ENCODE measurements at places on chromosomes 11 and 22.

GRCh38 chr11:59759900-59760299 lies 4.7 kb downstream of the STX3 start:
- DNase-seq: no peak

DNA sequence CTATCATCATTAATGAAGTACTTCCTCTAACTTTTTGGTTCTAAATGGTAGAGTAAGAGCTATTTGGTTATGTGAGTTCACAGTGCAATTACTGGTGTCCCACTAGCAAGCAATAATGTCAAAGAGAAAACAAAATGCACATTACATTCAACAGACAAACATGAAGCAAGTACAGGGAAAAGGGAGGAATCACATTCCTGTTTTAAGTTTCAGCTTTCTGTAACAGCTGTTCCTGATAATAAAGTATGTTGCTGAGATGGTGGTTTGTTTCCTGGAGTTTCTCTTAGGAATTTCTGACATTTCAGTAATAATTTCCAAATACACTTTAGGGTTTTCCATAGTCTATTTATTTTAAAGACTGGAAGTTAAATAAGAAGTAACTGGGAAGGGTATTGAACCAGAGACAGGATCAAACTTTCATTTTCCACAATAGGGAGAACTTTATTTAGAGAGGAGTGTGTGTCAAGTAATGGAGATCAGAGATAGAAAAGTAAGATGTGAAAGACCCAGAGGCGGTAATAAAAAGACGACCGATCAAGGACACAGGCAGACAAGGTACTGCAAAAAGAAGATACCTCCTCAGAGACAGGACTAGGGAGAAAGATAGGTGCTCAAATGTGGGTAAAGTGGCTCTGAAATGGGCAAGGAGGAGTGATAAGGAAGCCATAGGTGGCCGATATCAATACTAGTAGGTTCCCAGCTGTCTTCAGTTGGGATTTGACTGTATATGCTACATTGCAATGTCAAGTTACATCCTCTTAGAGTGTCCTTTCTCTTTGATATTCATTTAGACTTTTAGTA lies 20.8 kb upstream of the CLNS1A start:
- peak; percentile 70 for DNase-seq

GRCh38 chr11:15779518-15779917 lies 576.8 kb downstream of the SOX6 start:
- peak; percentile 60 for DNase-seq

DNA sequence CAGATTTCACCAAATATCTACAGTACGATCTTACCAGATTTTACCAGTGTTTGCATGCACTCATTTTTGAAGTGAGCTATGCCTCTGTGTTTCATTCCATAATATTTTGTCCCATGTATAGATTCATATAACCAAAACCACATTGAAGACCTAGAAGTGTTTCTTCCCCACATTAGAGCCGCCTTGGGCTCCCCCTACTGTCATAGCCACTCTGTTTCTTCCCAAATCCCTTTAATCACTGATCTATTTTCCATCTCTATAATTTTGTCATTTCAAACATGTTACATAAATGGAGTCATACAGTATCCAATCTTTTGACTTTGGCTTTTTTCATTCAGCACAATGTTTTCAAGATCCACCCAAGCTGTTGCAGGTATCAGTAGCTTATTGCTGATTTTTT lies 12.7 kb downstream of the MRGPRX3 start:
- no peak for DNase-seq

DNA sequence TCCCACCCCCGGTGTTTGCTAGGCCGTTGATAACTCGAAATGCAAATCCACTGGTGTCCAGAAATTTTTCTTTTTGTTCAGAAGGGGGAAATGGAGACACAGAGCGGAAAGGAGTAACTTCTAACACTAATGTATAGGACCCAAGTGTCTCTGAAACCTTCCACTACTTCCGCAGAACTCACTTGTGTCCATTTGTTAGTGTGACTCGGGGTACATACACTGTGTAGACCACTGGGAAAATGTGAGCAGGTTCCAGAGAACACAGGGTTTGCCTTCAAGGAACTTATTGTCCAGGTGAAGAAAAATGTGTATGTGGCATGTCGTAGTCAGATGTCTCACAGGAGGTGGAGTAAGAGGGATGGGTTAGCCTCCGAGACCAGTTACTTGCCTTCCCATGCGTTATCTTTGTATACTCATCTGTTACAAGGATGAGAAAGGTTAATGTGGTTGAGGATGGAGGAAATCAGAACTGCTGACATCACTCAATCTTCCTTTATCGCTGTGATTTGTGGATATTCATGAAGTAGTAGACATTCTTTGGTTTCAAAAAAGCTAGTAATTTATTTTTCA lies 857 bp downstream of the ARCN1 start:
- peak; percentile 72 for DNase-seq

DNA sequence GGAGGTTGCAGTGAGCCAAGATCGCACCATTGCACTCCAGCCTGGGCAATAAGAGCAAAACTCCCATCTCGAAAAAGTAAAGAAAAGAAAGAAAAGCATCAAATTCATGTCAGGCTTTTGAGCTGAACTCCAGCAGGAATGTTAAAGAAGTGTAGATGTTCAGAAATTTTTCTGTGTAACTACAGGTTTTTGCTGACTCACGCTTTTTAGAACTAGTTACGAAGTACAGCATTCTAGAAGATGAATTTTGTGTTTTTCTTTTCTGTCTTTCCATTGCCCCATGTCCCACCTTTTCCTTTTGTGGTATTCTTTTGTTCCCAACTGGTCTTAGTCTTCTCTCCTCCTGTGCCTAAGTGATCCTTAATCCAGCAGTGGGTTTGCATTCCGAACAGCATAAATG lies 56.0 kb upstream of the HORMAD2 start:
- no peak for DNase-seq

DNA sequence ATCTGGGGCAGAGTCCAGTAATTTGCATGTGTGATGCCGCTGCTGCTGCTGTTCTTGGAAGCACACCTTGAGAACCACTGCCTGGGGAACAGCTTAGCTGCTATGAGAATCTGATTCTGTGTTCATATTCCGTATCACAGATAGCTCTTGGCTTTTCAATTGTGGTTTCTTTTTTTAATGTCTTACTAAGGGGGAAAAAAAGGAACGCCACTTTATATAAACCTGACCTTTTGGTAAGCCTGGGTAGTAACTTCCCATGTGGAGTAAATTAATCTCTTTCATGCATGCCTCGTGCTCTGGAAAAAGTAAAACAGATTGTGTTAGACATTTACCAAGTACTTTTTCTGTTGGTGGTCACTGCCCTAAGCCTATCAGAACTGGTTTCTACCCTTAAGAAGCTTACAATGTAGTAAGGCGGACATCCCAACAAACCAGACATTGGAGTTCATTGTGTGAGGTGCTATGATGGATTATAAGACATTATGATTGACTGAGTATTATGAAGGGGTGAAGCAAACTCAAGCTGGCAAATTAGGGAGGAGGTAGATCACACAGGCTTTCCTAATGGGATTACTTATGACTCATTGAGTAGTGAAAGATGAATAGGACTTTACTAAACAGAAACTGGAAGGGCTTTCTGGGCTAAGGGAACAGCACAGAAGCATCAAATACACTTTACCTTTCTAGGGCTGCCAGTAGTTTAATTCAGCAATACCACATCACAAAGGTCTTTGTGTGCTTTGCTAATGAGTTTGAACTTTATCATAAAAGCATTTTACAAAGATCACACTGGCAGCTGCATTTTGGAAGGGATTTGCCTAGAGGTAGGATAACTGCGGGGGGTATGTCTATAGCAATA lies 64.7 kb downstream of the MAML2 start:
- peak; percentile 66 for DNase-seq

- DNase-seq: no peak
Measured at GRCh38 chr11:74470526-74470925, 3.2 kb upstream of the KCNE3 start.

- no peak for DNase-seq
Measured at GRCh38 chr11:32266601-32267000, 168.7 kb downstream of the WT1 start.

DNA sequence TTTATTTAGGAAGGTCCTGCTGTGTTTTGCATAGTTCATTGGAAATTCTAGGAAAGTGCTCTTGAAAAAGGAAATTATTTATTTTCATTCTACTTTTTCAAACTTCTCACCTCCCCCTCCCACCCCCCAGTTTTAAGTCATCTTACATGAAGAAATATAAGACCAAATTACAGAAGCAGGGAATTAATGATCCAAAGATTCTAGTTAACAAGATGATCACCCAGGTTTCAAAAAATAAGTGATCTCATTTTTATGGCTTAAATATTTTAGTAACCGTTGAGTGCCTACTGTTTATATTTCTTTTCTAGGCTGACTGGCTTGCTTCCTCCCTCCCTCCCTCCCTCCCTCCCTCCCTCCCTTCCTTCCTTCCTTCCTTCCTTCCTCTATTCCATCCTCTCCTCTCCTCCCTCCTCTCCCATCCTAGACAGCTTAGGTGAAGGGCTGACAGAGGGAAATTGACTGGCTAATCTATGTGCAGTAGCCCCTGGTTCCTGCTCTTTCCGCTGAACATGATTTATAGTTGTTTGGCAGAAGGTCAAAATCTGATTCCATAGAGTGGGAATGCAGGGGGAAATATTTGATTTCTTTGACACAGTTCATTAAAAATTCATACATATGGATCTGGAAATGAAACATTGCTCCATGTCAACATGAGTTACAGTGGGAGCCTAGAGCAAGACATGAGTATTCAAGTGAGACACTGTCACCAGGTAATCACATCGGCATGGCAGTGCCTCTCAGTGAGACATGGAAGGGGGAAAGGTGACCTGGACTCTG lies 123.4 kb downstream of the COMMD9 start:
- peak; percentile 7 for DNase-seq

All from EH (cell line).